Aorta (tissue), 5 donors: ENCODE measurements at places on chromosomes 16 and 17.

DNA sequence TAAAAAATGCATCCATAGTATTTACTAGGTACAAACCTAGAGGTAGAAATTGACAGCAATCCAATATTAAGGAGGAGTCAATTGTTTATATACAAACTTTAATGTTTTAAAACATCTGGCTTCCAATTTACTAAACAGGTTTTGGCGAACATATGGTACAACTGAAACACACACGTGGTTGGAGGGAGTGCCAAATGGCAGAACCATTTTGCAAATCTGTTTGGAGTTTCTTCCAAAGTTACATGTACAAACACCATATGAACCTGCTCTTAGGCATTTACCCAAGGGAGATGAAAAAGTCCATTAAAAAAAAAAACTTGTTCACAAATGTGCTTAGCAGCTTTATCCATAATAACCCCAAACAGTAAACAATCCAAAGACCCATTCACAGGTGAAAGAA, 159.8 kb upstream of the MYOCD start:
- DNase-seq = no peak

- no peak for DNase-seq
Measured at GRCh38 chr17:6348891-6349290, 86.0 kb downstream of the AIPL1 start.

DNA sequence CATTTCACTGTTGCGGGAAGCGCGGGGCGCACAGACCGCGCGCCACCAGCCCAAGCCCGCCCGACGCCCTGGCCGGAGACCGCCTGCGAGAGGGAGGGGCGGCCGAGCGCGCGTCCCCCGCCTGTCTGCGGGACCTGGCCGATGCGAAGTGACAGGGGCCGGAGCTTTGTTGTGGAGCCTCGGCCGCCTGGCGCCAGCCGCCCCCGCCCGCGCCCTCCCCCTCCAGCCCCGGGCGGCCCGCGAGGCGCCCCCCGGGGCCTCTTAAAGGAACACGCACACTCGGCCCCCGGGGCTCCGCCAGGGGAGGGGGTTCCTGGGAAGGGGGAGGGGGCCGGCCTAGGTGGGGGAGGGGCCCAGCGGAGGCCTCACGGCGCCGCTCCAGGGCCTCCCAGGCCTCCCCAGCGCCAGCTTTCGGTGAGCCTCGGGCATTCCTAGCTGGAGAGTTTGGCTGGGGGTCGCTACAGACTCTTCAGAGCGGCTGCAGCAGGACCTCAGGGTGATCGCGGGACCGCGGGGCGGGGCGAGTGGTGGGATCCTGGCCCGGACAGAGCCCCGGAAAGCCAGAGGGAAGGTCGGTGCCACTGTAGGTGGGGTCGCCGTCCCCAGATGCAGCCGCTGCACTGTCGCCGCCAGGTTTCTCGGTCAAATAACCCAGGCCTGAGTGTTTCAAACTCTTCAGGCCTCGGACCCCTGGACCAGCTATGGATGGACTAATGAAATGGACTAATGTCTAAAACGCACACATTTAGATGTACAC, 2.4 kb upstream of the TBX2 start:
- DNase-seq = no peak

DNA sequence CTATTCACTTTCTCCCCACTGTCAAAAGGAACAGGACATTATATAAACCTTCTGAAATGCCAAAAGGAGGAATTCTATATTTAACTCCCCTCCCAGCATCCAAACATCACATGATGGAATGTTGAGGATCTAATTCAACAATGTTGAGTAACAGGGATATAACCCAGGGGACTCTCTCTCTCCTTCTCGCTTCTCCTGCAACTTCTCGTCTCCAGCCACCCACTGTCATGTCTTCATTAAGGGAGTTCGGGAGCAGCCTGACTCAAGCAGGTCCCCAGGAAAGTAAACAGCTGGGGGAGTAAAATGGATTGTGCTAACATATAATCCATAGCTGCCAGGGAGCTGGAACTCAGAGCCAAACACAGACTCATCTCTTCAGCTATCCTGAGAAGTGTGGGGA, 51.7 kb downstream of the GRIN2A start:
- DNase-seq = no peak

DNA sequence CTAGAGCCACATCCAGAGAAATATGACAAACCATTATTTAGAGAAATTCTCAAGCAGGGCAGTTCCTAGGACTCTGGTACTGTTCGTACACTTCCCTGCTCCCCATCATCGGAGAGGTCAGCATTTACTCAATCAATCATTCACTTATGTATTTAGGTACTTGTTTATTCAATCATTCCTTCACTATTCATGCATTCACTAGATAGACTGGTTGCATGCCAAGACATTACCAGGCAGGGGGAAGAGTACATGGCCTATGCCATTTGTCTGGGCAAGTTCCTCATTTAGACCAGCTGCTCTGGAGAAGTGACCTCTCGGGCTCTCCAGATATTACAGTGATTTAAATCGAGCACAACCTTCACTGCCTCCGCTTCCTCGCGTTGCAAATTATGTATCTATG, 603.4 kb downstream of the KCNJ2 start:
- no peak for DNase-seq

DNA sequence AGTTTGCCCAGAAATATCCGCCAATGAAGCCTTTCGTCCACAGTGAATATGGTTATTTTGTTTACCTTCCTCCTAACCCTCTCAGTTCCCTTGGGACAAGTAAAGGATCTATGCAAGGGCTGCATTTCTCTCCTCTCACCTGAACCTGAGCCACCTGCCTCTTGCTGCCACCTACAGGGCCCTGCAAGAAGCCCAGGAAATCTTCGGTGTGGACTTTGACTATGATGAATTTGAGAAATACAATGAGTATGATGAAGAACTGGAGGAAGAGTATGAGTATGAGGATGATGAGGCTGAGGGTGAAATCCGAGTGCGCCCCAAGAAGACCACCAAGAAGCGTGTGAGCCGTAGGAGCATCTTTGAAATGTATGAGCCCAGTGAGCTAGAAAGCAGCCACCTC, 14.0 kb downstream of the SUPT6H start:
- no peak for DNase-seq

- no peak for DNase-seq
Measured at GRCh38 chr16:66189951-66190350, 176.5 kb upstream of the CDH5 start.

- DNase-seq = no peak
Measured at GRCh38 chr17:18109935-18110485, 1.5 kb downstream of the MYO15A start.

GRCh38 chr17:61126473-61127249, 273.0 kb upstream of the TBX2 start:
- DNase-seq = no peak

- DNase-seq = no peak
Measured at GRCh38 chr16:30416624-30417528, 9.5 kb downstream of the ZNF771 start.

DNA sequence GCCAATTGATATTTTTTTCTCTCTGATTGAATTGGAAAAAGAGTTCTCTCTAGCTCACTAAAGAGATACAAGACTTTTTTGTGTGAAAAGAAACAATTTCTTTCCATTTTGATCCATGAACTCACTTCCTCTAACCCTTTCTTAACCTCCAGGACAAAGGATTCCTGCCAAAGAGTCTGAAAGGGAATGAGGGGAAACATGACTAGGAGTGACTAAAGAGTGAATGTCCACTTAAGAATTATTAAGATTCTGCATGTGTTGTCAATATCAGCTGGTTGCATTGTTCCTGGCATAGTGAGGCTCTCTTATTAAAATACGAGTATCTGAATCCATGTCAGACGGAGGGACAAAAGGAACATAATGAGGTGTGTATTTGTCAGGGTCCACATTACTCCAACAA, 344.7 kb downstream of the GRIN2A start:
- DNase-seq = no peak
